ENCODE measurements at places on chromosomes 16 and 17. TPM values are rescaled to one million over a fixed set of nuclear protein-coding genes. Genes with fewer than 3 reads are reported as not detected.
A peak's percentile ranks its signal among the peaks of the same experiment; 100 is the strongest.

SCGB1C2 gene
- not detected for total RNA-seq

IL21R gene
- 27.5 TPM for total RNA-seq

- peaks cover 12% of the 10 kb centered on the region for H3K36me3 ChIP-seq
- no peaks in the 10 kb centered on the region for H3K27me3 ChIP-seq
- no peak overlapping the region for H3K4me3 ChIP-seq
Observed at GRCh38 chr16:4404247-4404966, 12.0 kb downstream of the CORO7 start.

MVD gene
- 84.2 TPM for total RNA-seq

ATP2A1 gene
- 4.6 TPM for total RNA-seq

- peak; percentile 13 for DNase-seq
- H3K4me1 ChIP-seq = peaks cover 28% of the 10 kb centered on the region
- no peaks in the 10 kb centered on the region for H3K27me3 ChIP-seq
- H3K27ac ChIP-seq = peak overlapping the region; percentile 42
- H3K4me3 ChIP-seq = no peak overlapping the region
Observed at GRCh38 chr16:9081158-9081557, 10.3 kb upstream of the HAPSTR1 start.

GRCh38 chr16:27177031-27177774 is 26.1 kb upstream of the KDM8 start:
- H3K27me3 ChIP-seq = no peaks in the 10 kb centered on the region
- no peak overlapping the region for H3K4me3 ChIP-seq
- peaks cover 4% of the 10 kb centered on the region for H3K36me3 ChIP-seq
- peaks cover 47% of the 10 kb centered on the region for H3K4me1 ChIP-seq
- no peak overlapping the region for H3K27ac ChIP-seq
- DNase-seq = no peak

DNA sequence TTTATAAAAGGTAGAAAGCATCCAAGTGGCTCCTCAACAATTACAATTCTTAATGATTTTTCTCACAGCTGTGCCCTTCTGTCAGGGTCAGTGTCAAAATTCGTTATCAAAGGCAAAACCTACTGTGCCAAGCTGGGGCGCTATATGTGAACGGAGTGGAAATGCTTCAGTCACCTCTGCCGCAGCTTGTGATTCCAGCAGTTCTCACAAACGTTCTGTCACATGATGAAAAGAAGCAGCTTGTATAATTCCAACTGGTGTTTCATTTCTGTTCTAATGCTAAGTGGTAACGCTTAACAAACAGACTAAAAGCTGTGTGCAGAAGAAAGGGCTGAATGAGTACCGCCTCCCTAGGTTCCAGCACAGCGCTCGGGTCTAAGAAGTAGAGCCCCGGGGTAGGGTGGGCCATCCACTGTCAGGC is 14.2 kb downstream of the PLD6 start:
- H3K4me3 ChIP-seq = no peak overlapping the region
- DNase-seq = no peak
- no peaks in the 10 kb centered on the region for H3K36me3 ChIP-seq

PYY gene
- not detected for total RNA-seq

All from activated naive CD8-positive, alpha-beta T cell treated with anti-CD3 and anti-CD28 coated beads, Interleukin-2, amount 10 ng/mL, durations not matched to agents 7 days and 5 days (primary cell).